G401 (cell line): ENCODE measurements at places on chromosomes 5 and 9. TPM values are rescaled to one million over a fixed set of nuclear protein-coding genes. Genes with fewer than 3 reads are reported as not detected.
A peak's percentile ranks its signal among the peaks of the same experiment; 100 is the strongest.

DNA sequence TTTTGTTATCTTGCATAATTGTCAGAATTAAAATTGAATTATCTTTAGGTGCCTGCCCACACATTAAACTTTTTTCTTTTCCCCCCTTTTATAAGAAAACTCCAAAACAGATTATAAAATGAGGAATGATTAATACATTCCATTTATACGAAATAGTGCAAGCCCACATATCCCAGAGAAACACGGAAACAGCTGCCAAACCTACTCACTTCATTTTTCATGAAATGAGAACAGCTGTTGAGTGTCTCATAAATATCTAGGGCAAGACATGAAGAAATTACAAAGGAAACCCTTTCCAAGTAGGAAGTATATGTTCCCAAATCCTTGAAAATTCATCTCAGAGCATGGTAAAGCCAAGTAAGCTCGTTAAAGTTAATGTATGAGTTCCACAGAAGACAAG is 459.4 kb upstream of the NMUR2 start:
- DNase-seq = no peak

- peak; percentile 15 for DNase-seq
Observed at GRCh38 chr9:121013911-121014310, 36.2 kb downstream of the C5 start.

GRCh38 chr5:115430374-115430773 is 114.2 kb downstream of the FEM1C start:
- DNase-seq = no peak

GRCh38 chr5:171421331-171422262 is 2.1 kb downstream of the FGF18 start:
- no peak for DNase-seq

GRCh38 chr5:103340717-103341388 is 82.3 kb downstream of the MACIR start:
- DNase-seq = no peak

DNA sequence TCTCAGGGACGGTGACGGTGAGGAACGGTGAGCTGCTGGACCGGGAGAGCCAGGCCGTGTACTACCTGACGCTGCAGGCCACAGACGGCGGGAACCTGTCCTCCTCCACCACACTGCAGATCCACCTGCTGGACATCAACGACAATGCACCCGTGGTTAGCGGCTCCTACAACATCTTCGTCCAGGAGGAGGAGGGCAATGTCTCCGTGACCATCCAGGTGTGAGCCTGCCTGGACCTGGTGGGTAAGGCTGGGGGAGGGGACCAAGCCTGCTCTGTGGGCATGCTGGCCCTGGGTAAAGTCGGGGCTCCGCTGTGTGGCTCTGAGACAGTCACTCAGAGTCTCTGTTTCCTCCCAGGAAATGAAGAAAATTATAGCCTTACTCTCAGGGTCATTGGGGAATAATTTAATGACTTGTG is 29.3 kb downstream of the CDHR2 start:
- peak; percentile 88 for DNase-seq

GRCh38 chr9:26319859-26320258 is 572.7 kb downstream of the CAAP1 start:
- DNase-seq = no peak

DNA sequence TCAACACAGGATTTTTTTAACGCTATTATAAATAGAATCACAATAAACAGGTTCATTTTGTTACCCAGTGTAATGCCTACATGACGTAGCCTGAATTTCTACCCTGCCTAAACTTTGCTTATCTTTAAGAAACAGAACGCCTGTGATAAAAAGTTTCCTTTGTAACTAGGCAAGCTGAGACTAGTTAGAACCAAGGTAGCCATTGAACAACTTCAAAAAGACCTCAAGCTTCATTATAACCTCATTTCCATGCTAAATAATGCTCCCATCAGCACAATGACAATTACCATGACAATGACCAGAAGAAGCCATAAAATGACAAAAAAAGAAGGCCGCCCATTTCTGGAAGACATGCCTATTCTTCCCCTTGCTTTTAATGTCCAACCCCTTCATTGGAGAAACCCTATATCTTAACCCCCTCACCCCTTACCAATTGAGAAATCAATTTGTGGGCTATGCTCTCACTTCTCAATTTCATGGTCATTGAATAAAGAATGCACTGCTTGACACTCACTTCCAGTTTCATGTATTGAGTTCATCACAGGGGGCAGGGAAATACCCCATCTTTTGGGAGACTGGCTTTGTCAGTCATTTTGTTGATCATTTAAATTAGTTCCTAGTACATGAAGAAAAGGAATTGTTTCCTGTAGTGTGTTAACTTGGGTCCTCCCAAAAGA is 276.8 kb downstream of the MCTP1 start:
- DNase-seq = no peak

DNA sequence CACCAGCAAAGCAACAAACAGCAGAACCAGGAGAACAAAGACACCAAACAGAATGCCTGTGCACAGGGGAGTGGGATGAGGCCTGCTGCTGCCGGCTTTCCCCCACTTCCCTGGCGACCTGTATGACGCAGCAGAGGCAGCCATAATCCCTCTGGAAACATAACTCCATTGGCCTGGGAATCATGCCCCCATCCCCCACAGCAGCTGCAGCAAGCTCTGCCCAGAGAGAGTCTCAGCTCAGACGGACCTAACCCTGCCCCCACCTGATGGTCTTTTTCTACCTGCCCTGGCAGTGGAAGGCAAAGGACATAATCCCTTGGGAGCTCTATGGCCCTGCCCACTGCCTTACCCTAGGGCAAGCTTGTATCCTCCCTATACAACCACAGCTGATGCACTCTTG is 81.8 kb upstream of the FANCC start:
- no peak for DNase-seq

DNA sequence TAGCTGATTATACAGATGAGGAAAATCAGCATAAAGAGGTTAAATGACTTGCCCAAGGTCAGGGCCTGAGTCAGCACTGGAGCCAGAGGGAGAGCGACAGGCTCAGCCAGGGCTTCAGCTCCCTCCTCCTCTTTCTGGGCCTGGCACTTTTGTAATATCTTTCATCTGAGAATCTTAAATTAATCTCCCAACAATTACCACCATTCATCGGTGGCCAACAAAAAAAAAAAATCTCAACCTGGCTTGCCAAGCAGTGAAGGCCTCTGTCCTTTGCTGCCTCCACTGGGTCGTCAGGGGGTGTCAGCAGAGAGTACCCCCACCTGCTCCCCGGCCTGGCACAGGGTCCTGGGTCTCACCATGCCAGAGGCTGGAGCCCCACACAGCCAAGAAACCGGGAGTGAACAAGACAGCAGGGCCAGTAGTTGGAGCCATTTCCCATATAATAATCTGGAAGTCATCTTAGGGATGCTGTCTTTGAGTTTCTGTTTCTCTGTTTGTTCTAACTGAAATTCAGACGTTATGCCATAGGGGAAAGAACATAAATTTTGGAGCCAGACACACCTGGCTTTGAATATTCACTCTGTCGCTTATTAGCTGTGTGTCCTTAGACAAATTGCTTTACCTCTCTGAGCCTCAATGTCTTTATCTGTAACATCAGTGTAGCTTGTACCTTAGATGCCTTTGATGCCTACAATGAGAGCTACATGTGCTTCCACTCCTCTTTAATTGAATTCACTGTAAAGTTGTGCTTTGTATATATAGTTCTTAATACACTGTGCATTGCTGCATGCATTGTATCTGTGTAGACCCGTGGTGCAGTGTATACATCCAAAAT is 299.9 kb upstream of the MSX2 start:
- peak; percentile 37 for DNase-seq

DNA sequence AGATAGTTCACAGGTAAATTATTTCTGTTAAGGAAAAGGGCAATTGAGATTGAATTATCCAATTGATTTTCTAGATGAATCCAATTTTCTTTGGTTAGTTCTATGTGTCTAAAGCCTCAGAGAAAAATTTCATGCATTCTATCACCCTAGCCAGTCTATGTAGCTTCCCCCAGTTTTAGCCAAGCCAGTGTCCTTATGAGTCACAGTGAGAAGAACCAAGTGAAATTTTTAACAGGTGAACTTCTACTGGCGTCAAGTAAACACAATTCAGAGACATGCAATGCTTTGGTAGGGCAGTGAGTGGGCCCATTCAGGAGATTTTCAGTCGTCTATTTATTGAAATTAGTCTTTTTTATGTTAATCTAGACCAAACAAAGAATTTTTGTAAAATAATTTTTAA is 1077.4 kb upstream of the ARRDC3 start:
- DNase-seq = no peak

DNA sequence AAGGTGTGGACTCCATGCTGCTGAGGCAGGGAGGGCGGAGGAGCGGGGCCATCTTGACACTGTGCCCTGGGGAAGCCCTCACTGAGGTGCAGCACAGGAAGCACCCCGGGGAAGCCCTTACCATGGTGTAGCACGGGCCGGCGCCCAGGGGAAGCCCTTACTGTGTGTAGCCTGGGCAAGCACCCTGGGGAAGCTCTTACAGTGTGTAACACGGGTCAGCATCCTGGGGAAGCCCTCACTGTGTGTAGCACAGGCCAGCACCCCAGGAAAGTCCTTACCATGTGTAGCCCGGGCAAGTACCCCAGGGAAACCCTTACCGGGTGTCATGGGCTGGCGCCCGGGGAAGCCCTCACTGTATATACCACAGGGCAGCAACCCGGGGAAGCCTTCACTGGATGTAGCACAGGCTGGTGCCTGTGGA is 62.6 kb upstream of the ZNF354B start:
- DNase-seq = no peak

- no peak for DNase-seq
Observed at GRCh38 chr5:948472-949274, 56.0 kb downstream of the TRIP13 start.

DNA sequence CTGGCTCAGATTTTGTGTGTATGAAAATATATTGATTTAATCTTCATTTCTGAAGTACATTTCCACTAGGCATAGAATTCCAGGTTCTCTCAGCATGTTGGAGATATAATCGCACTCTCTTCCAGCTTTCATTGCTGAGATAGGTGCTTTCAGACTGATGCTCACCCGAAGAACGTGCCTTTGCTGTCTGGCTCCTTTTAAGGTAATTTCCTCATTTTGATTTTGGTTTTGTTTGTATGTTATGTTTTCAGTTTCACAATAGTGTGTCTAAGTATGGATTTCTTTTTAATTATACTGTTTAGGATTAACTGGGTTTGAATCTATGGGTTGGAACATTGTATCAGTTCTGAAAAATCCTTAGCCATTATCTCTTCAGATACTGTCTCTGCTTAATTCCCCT is 132.0 kb upstream of the NFIB start:
- no peak for DNase-seq

GRCh38 chr9:126411948-126412284 is 85.3 kb downstream of the MVB12B start:
- DNase-seq = no peak

DNA sequence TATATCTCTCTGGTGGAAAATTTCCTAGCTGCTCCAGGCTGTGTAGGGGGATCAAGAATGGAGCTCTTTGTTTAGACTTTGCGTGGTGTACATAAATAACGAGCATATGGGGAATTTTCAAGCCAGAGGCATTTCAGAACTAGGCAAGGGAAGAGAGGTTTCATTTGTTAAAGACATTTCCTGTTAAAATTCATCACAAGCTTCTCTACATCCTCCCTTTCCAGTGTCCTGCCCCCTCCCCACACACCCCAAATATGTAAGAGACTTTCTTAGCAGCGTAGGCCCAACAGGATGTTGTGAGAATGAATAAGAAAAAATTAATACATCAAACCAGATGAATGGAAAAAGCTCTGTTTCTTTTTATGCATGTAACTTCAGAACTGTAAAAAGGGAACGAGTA is 150.3 kb downstream of the GPBP1 start:
- DNase-seq = no peak

GRCh38 chr5:107855171-107855570 is 184.4 kb upstream of the EFNA5 start:
- no peak for DNase-seq

DNA sequence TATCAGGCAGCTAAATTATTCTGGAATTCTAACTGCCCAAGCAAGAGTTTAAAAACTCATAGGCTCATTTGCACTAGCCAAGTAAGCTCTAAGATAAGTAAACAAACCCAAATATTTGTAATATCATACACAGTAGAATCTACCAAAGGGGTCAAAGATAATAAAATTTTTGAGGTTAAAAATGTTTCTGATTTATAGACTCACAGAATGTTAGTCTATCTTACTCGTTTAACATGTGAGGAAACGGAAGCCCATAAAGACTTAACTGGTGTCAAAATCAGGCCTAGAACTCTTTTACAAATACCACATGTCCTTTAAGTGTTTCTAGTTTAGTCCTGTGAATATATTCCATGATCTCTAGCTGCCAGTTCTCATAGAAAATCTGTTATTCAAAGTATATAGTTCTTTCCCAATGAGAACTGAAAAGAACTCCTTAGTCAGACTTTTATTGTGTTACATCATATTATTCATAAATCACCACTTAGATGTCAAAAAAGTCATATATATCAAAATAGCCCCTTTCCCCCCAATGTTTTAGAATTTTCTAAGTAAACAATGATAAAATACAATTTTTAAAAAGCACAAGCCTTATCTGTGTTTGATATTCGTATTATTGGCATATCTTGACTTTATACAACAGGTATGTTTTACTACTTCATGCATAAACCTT is 13.9 kb downstream of the RAB14 start:
- DNase-seq = no peak

- DNase-seq = no peak
Observed at GRCh38 chr5:72372923-72373322, 52.8 kb downstream of the PTCD2 start.

DNA sequence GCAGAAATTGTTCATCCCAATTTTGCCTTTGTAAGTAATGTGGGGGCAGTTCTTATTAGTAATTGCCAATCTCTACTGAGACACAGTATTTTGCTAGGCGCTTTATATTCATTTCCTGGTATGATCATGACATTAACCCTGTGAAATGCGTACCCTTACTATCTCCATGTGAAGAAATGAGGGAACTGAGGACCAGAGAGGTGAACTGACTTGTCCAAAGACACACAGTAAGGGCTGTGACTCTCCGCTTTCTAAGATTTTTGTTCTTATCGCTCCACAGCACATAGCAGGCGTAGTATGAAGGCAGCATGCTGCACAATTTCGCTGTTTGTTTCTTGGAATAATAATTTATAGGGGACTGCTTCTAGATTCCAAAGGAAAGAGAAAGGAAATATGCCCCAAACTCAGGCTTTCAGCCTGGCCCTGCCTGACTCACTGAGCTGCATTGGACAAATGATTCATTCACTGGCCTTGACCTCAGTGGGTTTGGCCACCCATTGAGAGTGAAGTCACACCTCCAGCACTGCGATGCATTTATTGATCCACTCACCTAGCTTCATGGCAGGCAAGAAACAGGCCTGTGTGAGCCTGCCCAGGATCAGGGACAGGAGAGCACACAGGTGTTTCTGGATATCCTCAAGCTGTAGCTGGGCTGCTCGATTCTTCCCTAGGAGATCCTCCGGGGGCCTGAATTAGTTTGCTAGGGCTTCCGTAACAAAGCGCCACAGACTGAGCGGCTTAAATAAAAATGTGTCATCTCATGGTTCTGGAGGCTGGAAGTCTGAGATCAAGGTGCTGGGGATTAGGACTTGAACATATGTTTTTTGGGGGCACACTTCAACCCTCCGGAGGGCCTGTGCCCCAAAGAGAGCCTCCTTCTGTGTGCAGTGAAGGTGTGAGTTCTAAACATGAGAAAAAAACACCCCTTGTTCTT is 7.2 kb upstream of the DUSP1 start:
- DNase-seq = no peak

GRCh38 chr9:13083963-13084528 is 195.4 kb downstream of the MPDZ start:
- DNase-seq = no peak

The SLC46A2 gene
- not detected in 2 replicates for total RNA-seq

The CDC20B gene
- total RNA-seq = not detected in 2 replicates

The TMEM215 gene
- not detected in 2 replicates for total RNA-seq

The SLC22A4 gene
- 0.31 TPM in 1 of 2 replicates, not detected in the other for total RNA-seq
